ENCODE measurements at places on chromosomes 2 and 18.

GRCh38 chr18:63002305-63002704, 287.0 kb downstream of the PHLPP1 start:
- no peak for DNase-seq

- DNase-seq = no peak
Measured at GRCh38 chr2:138948070-138948539, 167.9 kb upstream of the NXPH2 start.

GRCh38 chr2:27627963-27628766, 647 bp downstream of the CCDC121 start:
- no peak for DNase-seq

DNA sequence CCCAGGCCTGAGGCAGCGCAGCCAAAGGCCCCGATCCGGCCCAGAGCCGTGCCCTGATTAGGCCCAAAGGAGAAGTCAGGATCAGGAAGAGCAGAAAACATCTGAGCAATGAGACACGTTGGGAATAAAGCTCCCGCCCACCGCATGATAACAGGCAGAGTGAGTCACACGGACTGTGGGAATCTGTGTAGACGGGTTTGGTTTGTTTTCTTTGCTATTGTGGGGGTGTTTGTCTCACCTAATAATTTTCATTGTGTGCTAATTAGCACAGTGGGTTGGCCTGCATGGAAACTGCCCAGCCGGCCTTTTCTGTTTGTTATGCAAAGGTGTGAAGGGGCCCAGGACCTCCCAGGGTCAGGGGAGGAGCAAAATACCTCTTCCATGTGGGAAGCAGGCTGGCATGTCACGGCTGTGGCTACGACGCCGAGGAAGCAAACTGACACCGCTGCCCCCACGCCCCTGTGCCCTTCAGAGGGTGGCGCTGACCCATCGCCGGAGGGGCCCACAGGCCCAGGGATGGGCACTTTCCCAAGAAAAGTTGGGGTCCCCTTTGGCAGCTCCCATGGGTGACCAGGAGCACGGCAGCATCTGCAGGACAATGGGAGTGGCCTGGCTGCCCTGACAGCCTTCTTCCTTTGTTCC, 68.4 kb upstream of the CTDP1 start:
- DNase-seq = no peak

DNA sequence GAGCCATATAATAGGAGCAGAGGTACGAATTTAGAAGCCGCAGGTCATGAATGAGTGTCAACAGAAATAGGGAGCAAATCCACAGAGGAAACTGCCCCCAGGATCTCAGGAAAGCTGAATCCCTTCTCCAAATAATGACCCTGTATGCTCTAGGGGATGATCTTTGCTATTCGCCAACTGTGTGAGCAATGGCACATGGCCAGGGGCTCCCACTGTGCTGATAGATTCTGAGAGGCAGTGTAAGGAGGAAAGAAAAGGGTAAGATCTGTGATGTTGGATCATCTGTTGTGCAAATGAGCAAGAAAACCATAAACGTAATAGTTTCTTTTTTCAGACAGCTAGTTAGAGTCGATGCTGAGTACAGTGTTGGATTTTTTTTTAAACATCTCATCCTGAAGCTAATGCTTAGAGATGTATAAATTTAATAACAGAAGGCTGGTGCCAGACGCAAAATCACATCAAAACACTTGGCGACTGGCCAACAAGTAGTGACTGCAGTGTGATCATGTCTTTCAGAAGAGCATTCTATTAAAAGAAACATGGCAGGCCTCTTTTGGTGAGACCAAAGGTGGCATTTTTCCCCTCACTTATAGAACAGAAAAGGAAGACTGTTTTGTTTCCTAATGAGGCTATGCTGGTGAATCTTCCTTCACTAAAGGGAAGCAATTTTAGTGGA, 77.4 kb downstream of the ABCA12 start:
- DNase-seq = no peak

DNA sequence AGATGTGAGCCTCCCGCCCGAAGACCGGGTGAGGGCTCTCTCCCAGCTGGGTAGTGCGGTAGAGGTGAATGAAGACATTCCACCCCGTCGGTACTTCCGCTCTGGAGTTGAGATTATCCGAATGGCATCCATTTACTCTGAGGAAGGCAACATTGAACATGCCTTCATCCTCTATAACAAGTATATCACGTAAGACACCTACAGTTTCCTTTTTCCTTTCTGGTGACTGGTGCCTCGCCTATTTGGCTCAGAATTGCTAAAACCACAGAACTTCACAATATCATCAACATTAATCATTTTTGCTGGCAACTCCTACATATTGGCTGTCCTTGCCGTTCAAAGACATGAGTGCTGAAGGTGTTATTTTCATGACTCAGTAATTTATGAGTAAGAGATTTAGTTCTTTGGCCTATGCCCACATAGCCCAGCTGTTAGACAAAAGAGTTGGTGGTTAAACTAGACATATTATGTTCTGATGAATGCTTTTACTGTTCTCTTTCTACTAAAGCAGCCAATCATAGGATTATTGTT, 2.2 kb downstream of the STAMBP start:
- DNase-seq = no peak

GRCh38 chr2:60586081-60586480, 32.6 kb upstream of the BCL11A start:
- no peak for DNase-seq
